ENCODE measurements at places on chromosomes 3 and 15.

DNA sequence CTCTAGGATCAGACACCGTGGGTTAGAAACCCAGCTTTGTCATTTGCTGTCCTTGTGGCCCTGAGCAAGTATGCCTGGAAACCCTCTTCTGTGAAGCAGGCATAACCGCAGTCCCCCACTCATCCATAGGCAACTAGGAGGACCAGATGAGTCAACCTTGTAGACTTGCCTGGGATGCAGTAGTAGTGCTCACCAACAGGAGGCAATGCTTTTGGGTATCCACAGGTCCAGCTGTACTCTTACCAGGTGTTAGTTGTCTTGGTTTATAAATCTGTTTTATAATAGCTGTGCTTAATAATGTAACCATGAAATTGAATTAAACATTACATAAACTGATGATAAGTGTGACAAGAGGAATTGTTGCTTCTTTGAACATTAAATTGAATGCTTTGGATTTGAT is 389.3 kb downstream of the IL20RB start:
- DNase-seq = peak; percentile 26

DNA sequence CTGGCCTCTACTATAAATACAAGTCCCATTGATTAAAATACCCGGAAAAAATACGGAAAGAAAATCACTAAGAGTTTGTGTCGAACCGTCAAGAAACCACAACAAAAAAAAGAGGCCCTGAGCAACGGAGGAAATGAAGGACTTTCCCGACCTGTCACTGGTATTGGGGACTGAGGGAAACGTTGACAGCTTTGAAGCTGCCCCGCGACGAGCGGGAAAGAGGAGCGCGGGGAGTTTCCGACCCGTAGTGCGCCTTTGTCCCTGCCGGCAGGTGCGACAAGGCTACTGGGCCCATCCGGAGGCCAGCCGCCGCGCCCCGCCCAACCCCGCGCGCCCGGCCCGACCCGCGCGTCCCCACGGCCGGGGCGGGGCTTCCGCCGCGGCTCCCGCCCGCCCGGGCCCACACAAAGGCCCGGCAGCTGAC is 416 bp downstream of the PBRM1 start:
- peak; percentile 96 for DNase-seq

GRCh38 chr15:31328428-31328968 is 1.9 kb downstream of the KLF13 start:
- DNase-seq = peak; percentile 89

GRCh38 chr3:19487386-19487785 is 339.1 kb downstream of the KCNH8 start:
- no peak for DNase-seq

- no peak for DNase-seq
These were observed 360.0 kb upstream of the PROK2 start for GRCh38 chr3:72144773-72145505.

DNA sequence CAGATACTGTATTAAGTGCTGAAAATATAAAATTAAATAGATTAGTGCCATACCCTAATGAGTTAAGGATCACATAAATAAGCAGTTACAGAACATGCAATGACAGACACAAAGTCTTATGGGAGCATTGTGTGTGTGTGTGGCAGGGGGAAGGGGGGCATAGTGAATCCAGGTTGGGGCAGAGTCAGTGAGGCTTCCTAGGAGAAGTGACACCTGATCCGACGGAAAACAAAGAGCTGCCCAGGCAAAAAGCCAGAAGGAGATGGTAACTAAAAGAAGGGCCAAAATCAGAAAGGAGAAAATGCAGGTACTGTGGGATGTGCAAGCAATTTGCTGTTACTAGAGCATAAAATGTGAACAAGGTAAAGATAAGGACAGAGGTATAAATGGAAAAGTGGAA is 80.1 kb upstream of the CHRM5 start:
- no peak for DNase-seq

GRCh38 chr3:55622733-55623132 is 135.6 kb upstream of the WNT5A start:
- no peak for DNase-seq

- peak; percentile 70 for DNase-seq
These were observed 93.9 kb upstream of the RPL32 start for GRCh38 chr3:12935023-12935860.

DNA sequence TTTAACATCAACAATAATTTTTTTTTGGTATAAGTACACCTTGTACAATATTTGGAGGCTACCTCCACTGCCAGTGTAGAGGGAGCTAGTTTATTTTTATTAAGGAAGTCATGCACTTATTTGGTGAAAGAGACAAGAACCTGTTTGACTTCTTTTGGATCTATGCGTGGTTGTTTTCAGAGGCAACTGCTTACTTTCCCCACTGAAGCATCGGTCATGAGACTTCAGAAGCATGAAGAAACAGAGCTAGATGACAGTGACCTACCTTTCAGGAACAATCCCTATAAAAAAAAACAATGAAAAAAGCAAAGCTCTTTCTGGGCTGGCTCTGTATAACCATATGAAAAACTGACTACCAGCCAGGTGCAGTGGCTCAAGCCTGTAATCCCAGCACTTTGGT is 20.0 kb upstream of the ZNF148 start:
- DNase-seq = no peak

DNA sequence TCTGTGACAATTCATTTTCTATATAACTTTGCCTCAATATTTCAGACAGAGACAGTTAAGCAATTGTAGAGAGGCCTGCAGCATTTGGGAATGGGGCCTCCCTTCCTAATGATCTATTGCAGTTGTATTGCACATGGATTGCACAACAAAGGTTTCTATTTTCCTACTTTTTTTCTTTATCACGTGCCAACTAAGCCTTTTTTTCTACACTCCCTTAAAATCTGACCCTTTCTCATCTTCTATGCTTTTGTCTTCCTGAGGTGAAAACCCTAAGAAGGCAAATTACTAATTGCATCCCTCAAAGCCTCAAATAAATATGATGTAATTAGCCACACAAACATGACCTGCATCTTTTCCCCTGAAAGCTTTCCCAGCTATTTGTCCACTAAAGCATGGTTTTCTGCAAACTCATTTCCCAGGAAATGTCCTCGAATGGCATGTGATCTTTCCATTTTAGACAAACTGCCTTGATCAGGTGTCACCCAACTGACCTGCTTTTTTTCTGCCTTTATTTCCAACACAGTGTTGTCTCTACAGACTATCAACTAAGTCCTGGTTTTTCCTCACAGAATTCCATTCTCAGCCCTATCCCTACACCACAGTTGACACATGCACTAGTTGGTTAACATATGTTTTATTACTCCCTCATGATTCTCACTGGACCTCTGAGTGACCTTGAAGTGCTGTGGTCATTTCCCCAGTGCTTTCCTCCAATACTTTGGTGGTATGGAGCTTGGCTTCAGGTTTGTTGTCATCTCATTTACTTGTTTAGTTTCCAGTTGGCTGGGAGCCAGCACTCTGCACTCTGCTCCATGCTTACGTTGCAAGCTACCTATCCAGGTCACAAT is 31.9 kb upstream of the TSC22D2 start:
- no peak for DNase-seq

- no peak for DNase-seq
These were observed 67.2 kb upstream of the CSTA start for GRCh38 chr3:122257644-122258364.

DNA sequence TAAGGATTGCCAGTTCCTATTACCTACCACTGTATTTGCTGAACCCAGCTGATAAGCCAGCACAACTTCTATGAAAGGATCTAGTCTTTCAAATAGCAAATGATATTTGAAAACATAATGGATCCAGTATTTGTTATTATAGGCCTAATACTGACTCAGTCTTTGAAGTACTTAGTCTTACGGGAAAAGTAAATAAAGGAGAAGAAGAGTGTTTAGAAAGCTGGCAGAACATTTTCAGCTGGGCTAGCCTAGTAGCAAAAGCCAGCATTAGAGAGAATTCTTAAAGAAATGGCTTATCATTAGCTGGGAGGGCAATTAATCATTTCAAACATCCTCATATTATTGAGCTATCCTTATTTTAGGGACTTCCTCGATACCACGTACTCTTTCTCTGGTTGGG is 101.4 kb upstream of the GOLIM4 start:
- no peak for DNase-seq

GRCh38 chr3:105970283-105970682 is 101.5 kb upstream of the CBLB start:
- no peak for DNase-seq

- no peak for DNase-seq
These were observed 305.8 kb downstream of the PLCL2 start for GRCh38 chr3:17190353-17191078.

DNA sequence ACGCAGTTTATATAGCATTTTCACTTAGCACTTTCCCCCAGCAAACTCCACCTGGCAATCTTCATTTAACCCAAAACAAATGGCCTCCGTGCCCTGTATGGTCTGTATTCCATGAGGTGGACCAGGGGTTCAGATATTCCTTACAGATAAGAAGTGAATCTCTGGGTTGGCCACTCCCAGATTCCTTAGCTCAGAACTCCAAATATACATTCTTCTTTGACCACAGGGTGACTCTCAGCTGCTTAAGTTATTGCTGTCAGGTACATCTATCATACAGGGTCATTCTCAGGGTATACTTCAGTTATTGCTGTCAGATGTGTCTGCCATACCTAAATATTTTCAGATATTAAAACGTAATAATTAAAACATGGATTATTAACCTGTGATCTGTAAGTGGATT is 229.8 kb downstream of the TBL1XR1 start:
- DNase-seq = no peak

- DNase-seq = no peak
These were observed 42.8 kb downstream of the PRR23E start for GRCh38 chr3:127235706-127236105.

GRCh38 chr15:78808550-78808949 is 2.7 kb downstream of the ADAMTS7 start:
- peak; percentile 73 for DNase-seq

GRCh38 chr3:31450345-31450744 is 82.4 kb upstream of the STT3B start:
- no peak for DNase-seq

Data from H7 (cell line).